Stimulated activated CD4-positive, alpha-beta T cell treated with anti-CD3 and anti-CD28 coated beads, Interleukin-12 subunit alpha, Interleukin-12 subunit beta, amount 100 ng/mL, for 4 hours (primary cell): ENCODE measurements at places on chromosomes 11 and 22.

DNA sequence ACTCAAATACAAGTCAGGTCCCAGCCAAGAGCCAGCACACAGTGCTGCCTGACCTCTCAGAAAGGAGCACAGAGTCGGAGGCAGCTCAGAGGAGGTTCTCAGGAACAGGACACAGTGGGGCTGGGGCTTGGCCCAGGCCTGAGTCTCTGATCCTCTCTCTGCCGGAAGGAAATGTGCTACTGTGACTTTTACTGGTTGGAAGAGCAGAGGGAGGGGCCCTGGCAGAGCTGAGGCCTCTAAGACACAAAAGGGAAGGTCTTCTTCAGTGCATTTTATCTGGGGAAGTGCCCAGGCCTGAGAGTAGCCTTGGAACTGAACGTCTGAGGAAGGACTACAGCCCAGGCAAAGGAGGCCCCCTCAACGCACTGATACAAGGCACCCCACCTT, 16.2 kb upstream of the CASTOR1 start:
- no peak for DNase-seq

- no peak for DNase-seq
These were observed 1046.6 kb downstream of the TBC1D22A start for GRCh38 chr22:47808886-47809620.

DNA sequence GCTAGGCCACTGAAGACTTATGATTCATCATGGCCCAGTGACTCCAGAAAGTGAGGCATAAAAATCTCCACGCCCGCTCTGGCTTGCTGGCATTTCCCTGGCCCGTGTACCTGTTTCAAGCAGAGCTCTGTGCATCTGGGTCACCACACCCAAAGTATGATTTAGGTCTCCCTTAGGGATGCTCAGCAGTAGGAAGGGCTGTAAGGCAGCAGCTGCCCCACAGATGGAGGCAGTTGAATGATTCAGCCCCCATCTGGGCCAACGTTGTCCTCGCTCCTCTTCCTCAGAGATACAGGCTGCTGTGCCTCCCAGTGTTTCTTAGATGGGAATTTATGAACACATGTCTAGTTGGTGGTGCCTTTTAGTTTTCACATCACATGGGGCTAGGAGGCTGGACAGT, 21.6 kb downstream of the GPR83 start:
- no peak for DNase-seq

DNA sequence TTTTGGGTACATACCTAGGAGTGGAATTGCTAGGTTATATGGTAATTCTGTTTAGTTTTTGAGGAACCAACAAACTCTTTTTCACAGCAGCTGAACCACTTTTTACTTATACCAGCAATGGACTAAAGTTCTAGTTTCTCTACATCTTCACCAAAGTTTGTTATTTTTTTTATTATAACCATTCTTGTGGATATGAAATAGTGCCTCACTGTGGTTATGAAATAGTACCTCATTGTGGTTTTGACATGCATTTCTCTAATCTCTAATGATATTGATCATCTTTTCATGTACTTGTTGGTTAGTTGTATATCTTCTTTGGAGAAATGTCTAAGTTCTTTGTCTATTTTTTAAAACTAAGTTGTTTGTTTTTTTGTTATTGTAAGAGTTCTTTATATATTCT, 27.2 kb downstream of the STIM1 start:
- DNase-seq: no peak

DNA sequence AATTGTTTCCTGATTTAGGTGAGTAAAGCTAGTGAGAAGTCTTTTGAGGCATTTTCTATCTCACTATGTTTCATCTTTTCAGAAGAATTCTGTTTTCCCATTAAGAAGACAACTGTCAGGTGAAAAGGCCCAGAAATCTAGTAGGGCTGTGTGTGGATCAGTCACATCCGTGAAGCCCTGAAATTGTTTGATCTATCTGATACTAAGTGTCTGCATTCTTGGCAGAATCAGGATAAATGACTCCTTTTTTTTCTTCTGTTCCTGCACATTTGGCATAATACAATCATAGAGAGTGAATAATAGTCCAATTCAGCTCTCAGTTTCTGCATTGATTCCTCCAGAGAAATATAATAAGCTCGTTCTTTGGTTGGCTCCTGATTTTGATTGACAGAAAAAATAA, 208.3 kb downstream of the NAV2 start:
- DNase-seq: no peak

- DNase-seq: no peak
These were observed 4.7 kb downstream of the MRGPRD start for GRCh38 chr11:68976095-68976494.

- no peak for DNase-seq
These were observed 31.8 kb upstream of the RBMXL2 start for GRCh38 chr11:7056828-7057513.

DNA sequence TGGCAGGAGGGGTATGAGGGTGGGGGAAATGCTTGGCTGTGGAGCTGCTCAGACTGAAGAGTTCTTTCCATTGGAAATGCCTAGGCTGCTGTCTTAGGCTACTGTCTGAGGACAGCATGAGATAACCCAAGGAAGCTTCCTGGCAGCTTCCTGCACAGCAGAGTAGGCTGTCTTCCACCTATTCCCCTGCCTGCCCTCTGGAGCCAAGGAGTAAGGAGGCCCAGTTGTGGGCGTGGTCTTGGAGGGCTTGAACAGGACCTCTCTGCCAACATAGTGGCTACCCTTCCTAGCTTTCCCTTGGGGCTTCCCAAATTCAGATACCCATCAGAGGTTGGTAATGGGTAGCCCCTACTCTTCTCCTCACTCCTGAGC, 25.9 kb downstream of the PHLDB1 start:
- no peak for DNase-seq

- no peak for DNase-seq
These were observed 77.8 kb downstream of the CDKN1C start for GRCh38 chr11:2807801-2808241.
